SJSA1 (cell line): ENCODE measurements at places on chromosomes 16 and 17. TPM values are rescaled to one million over a fixed set of nuclear protein-coding genes. Genes with fewer than 3 reads are reported as not detected.

HSD17B1 gene
- total RNA-seq: 0.13 and 1.5 TPM in 2 replicates

ZNF423 gene
- total RNA-seq: 3.0 and 5.4 TPM in 2 replicates

CA7 gene
- not detected in 2 replicates for total RNA-seq

G6PC1 gene
- total RNA-seq: not detected in 2 replicates

SLC47A2 gene
- total RNA-seq: not detected in 2 replicates

SLC35G6 gene
- total RNA-seq: not detected in 2 replicates

- DNase-seq: no peak
Observed at GRCh38 chr17:62083651-62084050, 18.6 kb upstream of the MED13 start.

GRCh38 chr17:31722251-31723056 is 136.6 kb downstream of the COPRS start:
- peak; percentile 83 for DNase-seq

GRCh38 chr17:19520641-19521040 is 13.0 kb upstream of the SLC47A1 start:
- no peak for DNase-seq

DNA sequence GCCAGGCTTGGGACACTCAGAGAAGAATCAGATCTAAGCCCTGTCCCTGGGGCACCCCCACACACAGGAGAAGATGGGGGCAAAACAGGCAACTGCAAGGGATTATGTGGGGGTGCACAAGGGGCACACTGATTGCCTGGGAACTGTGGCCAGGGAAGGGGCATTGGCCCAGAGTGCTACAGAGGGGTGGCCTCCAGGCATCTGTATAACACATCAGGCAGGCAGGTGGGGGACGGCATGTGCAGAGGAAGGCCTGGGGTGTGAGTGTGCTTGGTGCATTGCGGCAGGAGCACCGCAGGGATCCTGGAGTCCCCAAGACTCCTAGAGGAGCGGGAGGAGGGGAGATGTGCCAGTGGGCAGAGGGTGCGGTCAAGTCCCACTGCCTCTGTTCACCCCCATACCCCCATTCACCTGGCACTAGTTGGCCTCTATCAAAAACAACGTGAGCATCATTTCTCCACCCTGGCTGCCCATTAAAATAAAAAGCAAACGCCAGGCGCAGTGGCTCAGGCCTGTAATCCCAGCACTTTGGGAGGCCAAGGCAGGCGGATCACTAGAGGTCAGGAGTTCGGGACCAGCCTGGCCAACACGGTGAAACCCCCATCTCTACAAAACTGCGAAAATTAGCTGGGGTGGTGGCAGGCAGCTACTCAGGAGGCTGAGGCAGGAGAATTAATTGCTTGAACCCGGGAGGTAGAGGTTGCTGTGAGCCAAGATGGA is 41.5 kb downstream of the C16orf82 start:
- no peak for DNase-seq

DNA sequence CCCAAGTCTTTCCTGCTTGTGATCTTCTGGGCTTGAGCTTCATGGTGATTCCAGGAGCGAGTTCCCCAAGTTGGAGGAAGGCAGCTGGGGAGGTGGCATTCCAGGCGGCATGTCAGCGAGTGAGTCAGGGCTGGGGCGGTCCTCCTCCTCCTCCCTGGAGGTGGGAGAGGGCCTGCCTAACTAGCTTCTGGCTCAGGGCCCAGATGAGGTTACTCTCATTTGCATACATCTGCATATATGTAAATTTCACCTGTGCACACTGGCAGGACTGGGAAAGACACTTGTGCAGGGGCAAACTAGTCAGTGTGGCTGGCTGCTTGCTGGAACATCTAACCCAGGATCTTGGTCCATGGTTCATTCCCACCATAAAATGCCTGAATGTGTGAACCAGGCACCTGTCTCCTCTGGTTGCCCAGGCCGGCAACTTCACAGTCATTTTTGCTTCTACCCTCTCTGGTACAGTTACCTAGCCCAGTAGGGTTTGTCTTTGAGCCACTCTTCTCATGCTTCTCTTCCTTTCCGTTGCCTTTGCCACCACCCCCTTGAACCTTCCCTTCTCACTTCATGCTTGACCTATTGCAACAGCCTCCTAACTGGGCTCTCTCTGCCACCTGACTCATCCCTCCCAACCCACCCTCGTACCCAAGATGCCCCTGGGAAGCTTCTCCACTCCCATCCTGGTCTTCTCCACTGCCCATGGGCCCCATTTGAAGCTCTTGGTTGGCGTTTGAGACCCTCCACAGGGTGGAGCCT is 9.6 kb upstream of the DLX4 start:
- no peak for DNase-seq

- DNase-seq: no peak
Observed at GRCh38 chr17:12756786-12757185, 32.5 kb upstream of the ARHGAP44 start.

- no peak for DNase-seq
Observed at GRCh38 chr16:26952411-26952810, 114.3 kb upstream of the C16orf82 start.

GRCh38 chr16:50002190-50002589 is 22.8 kb upstream of the CNEP1R1 start:
- DNase-seq: no peak

DNA sequence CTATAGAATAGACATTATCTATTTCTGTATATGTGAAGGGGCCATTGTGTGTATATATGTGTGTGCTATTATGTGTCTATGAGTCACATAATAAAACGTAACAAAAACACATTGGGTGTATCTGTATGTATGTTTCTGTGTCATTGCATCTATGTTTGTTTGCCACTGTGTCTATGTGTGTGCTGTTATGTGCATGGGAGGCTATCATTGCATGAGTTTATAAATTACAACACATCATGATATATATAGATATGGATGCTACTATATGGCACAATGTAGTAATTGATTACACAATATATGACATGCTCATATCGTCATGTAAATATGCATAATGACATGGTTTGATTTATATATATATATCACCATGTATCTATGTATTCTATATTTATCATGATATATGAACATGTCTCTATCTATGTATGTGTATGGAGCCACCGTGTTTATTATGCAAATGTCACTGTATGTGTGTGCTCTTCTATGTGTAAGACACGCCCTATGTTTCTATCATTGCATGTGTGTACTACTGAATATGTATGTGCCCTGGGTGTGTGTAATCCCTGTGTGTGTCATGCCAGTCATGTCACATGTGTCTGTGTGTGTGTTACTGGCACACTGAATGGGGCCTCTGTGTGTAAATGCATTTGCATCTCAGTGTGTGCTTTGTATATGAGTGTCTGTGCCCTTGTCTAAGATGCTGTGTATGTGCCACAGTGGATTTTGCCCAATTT is 1.4 kb upstream of the TSPOAP1 start:
- DNase-seq: no peak

DNA sequence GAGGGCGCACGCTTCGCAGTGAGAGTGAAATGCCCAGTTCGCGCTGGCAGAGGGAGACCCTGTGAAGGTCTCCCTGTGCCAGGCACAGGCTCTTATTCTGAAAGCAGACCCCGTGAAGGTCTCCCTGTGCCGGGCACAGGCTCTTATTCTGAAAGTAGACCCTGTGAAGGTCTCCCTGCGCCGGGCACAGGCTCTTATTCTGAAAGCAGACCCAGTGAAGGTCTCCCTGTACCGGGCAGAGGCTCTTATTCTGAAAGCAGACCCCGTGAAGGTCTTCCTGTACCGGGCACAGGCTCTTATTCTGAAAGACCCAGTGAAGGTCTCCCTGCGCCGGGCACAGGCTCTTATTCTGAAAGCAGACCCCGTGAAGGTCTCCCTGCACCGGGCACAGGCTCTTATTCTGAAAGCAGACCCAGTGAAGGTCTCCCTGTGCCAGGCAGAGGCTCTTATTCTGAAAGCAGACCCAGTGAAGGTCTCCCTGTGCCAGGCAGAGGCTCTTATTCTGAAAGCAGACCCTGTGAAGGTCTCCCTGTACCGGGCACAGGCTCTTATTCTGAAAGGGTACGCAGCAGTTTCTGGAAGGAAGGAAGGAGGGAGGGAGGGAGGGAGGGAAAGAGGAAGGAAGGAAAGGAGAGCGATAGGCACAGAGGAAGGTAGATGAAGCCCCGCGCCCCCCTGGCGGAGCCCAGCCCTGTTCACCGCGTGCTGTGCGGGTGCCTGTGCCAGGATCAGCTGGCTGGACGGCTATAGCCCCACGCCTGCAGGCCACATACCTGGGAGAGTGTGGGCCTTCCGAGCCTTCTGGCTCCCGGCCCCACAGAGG is 55.3 kb downstream of the WDR45B start:
- DNase-seq: peak; percentile 86

- no peak for DNase-seq
Observed at GRCh38 chr16:27460663-27461482, 58.9 kb downstream of the IL21R start.

- no peak for DNase-seq
Observed at GRCh38 chr17:12987120-12987519, 30.7 kb downstream of the ELAC2 start.

GRCh38 chr17:76473541-76473985 is 6.2 kb downstream of the AANAT start:
- no peak for DNase-seq

GRCh38 chr16:5216441-5217080 is 119.0 kb upstream of the EEF2KMT start:
- no peak for DNase-seq

DNA sequence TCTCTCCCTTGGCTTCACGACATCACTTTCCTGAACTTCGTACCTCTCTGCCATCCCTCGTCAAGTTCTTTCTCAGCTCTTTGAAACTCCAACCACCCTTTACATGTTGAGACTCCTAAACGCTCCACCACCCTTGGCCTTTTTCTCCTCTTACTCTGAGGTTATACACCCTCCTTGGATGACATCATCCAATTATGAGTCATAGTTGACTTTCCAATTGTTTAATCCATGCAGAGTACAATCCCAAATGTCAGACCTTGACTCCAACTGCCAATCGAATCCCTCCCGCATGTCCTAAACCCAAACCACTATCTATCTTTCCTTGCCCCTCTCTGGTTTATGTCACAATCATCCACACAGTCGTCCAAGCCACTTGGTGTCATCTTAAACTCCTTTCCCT is 18.4 kb upstream of the C16orf82 start:
- no peak for DNase-seq

- no peak for DNase-seq
Observed at GRCh38 chr17:69485901-69486643, 71.6 kb downstream of the MAP2K6 start.
